Activated T-helper 9 cell treated with anti-CD3 and anti-CD28 coated beads, Interleukin-2, amount 50 U/mL, for 16 hours (primary cell): ENCODE measurements at places on chromosomes 3 and 15.

DNA sequence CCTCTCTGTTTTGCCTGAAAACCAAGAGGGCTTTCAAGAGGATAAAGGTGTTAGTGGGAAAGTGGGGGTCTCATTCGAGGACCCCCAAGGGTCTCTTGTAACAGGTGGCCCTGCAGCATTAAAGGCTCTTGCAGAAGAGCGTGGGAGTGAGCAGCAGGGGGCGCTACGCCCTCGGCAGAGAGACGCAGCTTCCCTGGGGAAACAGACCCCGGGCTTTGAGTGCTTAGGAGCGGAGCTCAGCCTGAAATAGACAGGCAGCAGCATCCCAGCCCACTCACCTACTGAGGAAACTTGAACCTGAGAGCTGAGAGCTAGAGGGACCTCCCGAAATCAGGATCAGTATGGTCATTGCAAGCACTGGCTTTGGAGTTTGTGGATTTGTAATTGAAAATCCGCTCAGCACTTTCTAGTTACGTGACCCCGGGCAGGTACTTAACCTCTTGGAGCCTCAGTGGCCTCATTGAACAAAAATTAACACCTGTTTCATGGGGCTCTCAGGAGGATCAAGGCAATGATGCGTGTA lies 25.7 kb downstream of the RPLP1 start:
- peak; percentile 28 for DNase-seq

- no peak for DNase-seq
Measured at GRCh38 chr15:55574096-55574495, 14.0 kb downstream of the PYGO1 start.

GRCh38 chr3:115961380-115961779 lies 338.1 kb downstream of the GAP43 start:
- no peak for DNase-seq

GRCh38 chr15:75049392-75049791 lies 26.0 kb downstream of the PPCDC start:
- DNase-seq, result no peak

DNA sequence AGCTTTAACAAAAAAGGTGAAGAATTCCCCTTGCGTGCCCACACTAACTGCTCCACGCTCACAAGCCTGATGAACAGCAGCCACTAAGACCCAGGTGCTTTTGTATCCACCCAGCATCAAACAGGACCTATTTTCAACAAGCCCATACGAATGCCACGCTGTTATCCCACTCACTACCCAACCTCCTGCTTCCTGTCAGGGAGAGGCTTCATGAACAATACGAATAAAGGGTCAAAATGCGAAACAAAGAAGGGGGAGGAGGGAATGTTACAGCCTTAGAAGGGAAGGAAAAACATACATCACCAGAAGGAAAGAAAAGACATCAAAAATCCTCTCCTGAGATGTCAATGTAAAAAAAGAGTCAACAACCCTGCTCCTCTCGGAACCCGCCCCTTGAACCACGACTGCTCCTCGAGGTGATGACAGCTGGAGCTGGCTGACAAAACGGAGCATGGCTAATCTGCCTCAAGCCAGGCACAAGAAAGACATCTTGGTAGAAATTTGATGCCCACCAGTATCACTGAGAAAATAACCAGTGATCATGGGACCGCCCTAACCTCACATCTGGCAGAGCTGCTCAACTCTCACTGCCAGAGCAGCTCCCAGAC lies 9.7 kb downstream of the ERC2 start:
- no peak for DNase-seq

DNA sequence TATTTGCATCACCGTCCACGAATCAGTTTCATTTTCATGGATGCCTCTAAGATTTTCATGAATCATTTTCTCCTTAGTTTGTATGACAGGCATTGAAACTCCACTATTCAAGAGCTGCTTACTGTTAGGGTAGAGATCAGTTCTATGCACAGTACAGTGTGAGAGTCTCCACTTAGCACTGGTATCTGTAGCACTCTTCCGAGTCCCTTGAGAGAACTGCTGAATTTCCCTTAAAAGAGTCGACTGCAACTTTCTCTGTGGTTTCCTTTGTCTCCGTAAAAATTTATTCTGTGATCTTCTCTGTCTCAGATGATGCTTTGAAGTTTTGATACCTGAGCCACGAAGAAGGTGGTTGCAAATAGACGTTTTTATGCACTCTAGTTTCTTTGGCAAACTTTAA lies 14.8 kb downstream of the GTPBP8 start:
- DNase-seq, result no peak

GRCh38 chr3:71584394-71585011 lies 975 bp upstream of the FOXP1 start:
- peak; percentile 45 for DNase-seq

- DNase-seq, result no peak
Measured at GRCh38 chr3:117130222-117130621, 420.6 kb downstream of the TUSC7 start.

- DNase-seq, result no peak
Measured at GRCh38 chr15:71295603-71296314, 180.5 kb downstream of the THSD4 start.

DNA sequence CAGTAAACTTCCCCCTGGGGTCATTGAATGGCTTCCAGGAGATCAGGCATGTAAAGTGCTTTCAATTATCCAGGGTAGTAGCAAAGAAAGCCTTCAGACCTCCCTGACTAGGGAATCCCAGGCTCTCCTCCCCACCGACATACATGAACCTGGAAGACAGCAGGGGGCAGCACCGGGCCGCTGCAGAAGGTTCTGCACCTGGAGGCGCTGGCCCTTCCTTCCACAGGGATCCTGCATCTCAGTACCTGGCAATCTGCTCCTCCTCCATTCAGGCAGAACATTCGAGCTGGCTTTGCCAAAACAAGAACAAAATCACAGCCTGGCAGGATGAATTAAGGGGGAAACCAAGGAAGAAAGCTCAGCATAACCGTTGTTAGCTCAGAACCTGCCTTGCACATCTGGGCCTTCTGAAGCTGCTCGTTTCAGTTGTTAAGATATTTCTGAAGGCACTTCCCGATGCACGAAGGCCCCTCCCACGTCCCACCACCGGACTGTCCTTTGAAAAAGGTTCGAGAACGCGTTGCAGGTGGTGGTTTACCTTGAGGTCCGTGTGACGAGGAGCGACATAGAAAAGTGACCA lies 237.7 kb downstream of the SLCO3A1 start:
- DNase-seq, result no peak

DNA sequence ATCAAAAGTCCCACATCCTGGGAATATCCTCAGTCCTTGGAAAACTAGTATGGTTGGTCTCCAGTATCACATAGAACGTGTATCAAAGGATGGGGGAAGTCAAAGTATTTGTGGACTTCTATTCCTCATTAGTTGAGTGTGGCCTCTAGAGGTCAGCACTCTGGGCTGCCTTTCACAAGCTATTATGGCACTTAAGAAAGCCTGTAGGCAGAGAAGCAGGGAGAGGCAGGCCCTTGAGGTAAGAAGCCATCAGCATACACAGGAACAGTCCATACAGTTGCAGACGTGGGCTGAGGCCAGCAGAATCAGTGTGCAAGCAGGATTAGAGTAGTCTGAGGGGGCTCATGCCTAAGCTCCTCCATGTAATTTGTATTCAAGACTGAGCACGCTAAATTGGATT lies 341.7 kb downstream of the CLSTN2 start:
- DNase-seq, result no peak

- no peak for DNase-seq
Measured at GRCh38 chr15:41546851-41547786, 3.1 kb upstream of the RPAP1 start.

GRCh38 chr15:95561463-95561862 lies 769.0 kb upstream of the NR2F2 start:
- no peak for DNase-seq

GRCh38 chr15:45417303-45417950 lies 39.1 kb upstream of the GATM start:
- no peak for DNase-seq

DNA sequence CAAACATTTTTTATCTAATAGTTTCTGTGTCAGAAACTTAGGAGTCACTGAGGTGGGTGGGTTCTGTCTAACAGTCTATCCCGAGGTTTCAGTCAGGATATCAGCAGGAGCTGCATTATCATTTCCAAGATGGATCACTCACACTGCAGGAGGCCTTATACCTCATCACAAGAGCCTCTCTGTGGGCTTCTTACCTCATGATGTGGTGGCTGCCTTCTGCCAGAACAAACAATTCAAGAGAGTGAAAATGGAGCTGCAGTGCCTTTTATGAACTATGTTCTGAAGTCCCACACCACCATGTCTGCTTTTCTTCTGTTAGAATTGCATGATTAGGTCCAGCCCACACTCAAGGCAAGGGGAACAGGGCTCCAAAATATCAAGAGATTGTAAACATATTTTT lies 27.9 kb downstream of the RFX7 start:
- DNase-seq, result no peak
